ENCODE measurements at places on chromosomes 4 and X.
A peak's percentile ranks its signal among the peaks of the same experiment; 100 is the strongest.

DNA sequence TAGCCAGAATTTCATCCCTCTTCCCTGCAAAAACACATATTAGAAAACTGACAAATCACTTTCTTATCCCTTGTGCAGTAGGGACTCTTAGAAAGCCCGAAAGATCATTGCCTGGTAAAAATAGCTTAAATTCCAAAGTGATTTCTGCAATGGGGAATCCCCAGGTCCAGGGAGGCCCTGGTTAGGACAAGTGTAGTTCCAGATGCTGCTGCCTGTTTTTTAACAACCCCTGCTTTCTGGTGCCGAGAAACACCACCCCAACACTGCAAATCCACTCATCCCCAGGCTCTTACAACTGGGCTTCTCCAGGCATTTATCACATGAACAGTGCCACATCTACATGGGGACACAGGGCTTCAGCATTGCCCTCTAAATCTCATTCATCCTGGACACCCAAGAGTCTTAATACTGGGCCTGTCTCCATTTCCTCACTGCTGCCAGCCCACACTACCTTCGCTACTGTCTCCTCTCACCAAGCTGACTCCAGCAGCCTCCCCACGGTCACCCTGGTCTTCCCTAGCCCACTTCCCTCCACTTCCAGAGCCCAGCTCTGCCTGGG is 112.2 kb upstream of the PSAPL1 start:
- DNase-seq: no peak

- no peak for DNase-seq
Observed at GRCh38 chr4:108171339-108172230, 2.9 kb upstream of the LEF1 start.

DNA sequence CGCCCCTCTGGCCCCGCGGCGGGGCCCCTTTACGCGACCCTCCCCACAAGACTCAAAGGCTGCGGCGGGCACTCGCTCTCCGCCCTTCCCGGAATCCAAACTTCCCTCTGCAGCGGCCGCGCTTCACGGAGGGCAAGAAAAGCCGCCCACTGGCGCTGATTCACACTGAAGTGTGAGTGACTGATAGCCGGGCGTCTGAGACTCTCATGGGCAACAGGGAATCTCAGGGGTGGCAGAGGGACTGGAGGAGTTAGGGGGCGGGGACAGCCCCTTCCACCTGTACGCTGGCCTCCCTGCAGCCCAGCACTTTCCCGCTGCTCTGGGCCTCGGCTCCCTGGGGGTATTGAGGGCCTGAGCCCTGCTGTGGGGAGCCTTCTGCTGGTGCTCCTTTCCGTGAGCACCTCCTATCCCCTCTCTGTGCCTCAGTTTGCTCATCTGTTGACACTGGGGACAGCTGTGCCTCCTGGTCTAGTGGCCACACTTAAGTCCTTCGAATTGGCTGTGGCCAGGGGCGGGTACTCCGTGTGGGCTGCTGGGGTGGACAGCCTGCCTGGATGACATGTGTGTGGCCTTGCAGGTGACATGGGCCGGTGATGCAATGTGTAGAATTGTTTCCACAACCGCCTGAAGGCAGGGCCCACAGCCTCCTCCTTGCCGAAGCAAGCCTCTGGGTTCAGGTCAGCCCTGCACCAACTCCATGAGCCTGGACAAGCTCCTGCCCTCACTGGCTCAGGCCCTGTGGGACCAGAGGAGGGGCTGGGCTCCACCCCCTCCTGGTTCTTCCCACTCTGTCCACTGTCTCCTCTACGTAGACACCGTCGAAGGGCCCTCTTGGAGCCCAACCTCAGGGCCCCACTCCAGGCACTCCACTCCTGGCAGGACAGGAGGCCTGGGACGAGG is 951 bp downstream of the SH3BP2 start:
- no peak for DNase-seq

DNA sequence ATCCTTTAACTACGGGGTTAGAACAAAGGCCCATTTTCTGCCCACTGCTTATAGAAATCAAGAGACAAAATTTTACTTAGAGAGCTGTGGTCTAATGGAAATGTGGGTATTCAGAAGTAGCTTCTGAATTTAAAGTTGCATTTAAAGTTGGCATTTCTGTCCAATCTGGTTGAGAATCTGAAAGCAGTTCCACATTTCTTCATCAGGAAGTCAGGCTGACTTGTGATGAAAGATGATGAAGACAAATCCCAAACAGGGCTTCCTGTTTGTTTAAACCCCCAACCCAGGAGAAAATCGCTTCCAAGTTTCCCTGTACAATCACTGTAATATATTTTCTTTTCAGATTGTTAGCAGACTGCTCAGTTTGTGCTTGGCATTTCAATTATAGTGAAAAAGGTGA is 345.3 kb downstream of the SPRY1 start:
- DNase-seq: no peak

DNA sequence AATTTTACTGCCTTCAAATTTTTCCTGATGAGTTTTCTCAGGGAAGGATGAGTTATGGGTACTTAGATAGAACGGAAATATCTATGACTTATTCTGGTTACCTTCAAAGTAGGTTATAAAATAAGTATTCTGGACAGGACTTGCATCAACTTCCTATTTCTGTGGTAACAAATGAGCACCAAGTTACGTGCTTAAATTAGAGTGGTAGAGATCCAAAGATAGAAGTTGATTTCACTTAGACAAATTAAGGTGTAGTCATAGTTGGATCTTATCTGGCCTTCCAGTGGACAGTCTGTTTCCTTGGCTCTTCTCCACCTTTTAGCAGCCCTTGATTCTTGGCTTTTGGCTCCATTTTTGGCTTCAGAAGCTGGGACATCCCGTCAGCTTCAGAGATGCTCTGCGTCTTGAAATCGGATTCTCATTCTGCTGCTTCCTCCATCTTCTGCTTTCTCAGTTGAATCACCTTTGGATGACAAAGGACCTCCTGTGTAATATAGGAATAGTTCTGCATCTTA is 109.9 kb downstream of the ZNF518B start:
- no peak for DNase-seq

DNA sequence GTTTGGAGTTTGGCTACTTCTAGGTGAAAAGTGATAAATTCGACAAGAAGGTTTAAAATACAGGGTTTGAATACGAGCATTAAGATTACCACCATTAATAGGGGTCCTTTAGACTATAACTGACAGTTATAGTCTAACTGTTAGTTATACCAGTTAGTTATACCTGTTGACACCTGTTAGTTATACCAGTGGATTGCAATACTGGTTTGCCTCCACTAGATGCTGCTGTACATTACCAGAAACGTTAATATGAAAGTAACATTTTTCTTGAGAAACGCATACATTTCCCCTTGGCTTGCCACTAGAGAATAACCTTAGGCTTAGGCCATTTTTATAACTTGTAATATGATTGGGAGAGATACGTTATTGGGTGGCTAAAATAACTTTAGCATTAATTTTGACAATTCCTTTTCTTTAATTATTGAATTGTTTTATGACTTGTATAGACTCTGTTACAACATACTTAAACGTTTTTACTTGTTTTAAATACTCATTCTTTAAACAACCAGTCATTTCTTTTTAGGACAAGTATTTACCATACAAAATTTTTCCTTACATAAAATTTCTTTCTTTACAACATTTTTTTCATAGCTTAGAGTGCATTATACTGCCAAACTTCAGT is 911.2 kb downstream of the FSTL5 start:
- DNase-seq: peak; percentile 63

DNA sequence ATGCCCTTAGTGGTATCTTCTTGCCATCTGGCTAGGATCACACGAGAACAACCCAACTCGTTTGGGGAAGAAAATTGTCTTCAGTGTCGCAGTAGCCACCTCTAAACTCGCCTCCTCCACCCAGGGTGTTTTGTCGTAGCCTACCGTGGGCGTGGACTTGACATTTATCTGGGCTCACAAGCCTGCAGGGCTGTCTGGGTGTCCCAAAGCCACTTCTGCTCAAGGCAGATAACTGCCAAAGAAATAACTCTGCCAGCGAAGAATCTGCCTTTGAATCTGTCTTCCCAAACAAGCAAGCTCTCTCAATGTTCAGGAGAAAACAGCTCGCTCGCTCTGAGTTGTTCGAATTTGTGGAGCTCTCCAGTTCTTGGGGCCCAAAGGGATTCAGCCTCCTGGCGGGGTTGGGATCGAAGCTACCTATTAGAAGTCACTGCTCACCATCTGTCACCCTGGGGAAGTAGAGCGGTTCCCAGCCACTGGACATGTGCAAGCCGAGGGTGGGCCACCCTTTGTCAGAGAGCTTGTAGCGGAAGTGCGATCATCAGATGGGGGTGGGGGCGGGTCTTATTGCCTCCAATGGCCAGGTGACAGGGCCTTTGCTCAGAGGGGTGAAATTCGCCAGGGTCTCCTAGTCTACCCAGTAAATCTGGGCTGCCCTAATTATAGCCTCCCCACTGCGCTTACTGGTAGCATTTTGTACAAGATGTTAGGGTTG is 14.8 kb downstream of the BLOC1S4 start:
- no peak for DNase-seq

DNA sequence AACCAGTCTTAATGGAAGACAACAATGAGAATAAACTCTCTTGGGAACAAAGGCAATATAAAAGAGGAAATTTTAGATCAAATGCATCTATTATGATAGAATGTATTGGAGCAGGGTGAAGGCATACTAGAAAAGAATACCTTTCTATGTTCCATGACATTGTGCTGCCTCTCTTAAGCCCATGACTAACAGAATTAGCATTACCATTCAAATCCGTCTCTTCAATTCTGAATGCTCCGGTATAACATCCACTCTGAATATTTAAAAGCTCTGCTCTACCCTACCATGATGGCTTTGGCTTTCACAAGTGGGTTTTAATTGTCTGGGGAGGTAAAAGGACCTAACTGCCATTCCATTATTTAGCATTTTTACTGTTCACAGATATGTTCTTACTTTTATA is 1878.4 kb downstream of the ARAP2 start:
- DNase-seq: no peak

GRCh38 chr4:53573696-53574095 is 17.6 kb downstream of the LNX1 start:
- no peak for DNase-seq

DNA sequence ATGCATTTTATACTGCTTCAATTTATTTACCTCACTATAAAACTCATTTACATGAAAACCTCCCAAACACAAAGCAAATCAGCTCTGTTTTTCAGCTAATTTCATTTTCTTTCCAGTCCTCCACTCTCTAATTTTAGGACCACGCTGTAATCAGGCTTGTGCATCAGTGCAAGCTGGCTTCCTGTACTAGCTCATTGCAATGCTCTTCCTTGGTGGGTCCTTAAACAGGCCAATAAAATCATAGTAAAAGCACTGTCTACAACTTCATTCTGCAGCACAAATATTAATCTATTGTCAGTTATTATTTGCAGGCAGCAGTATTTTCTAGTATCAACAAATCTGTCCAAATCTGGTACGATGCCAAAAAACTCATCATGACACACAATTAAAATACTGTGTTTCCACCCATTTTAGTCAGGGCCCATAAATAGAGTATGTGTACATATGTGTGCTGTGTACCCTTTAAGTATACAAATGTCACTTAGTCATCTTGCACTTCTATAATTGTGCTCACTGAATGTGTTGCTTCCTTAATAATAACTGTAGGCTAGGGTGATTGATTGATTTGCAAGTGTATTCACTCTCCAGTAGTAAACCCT is 178.2 kb upstream of the HCCS start:
- no peak for DNase-seq

- DNase-seq: no peak
Observed at GRCh38 chr4:67393007-67393406, 152.3 kb downstream of the CENPC start.

DNA sequence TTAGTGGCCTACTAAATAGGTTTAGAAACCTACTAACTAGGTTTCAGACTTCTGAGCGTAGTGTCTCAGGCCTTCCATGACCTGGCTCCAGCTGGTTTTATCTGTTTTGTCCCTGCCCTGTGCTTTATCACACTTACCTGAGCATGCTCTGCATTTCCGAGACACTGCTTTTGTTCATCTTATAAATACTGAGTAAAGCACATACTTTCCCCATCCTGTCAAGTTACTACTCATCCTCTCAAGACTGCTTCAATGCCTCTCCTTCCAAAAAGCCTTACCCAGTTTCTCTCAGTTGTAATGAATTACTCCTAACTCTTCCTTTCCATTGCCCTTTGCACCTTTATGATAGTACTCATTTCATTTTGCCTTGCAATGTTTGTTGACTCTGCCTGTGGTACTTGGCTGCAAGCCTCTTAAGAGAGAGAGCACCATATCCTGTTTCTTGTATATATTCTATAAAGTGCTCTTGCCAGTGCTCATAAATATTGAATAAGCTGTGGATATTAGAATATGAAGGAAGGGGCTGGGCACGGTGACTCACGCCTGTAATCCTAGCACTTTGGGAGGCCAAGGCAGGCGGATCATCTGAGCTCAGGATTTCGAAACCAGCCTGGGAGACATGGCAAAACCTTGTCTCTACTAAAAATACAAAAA is 34.4 kb downstream of the SLAIN2 start:
- no peak for DNase-seq

DNA sequence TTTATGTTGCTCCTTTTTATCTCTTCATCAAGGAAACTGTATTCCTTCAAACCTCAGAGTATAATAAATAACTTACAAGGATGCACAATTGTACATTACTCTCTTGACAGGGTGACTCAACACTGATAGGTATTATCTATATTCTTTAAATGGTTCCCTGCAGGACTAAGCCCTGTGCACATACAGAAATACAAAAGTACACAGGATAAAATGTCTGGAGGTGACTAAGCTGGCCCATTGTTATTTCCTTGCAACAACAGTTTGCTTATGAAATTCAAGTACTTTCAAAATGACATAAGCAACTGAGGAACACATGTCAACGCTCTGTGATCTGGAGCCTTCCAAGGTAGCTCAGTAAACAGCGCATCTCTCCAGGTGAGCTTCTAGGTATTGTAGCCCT is 83.8 kb upstream of the RPL34 start:
- DNase-seq: no peak

- DNase-seq: no peak
Observed at GRCh38 chr4:171812665-171813525, at the start of gene GALNTL6. Gene GALNTL6, plus strand, starts transcription at chr4:171813404.

DNA sequence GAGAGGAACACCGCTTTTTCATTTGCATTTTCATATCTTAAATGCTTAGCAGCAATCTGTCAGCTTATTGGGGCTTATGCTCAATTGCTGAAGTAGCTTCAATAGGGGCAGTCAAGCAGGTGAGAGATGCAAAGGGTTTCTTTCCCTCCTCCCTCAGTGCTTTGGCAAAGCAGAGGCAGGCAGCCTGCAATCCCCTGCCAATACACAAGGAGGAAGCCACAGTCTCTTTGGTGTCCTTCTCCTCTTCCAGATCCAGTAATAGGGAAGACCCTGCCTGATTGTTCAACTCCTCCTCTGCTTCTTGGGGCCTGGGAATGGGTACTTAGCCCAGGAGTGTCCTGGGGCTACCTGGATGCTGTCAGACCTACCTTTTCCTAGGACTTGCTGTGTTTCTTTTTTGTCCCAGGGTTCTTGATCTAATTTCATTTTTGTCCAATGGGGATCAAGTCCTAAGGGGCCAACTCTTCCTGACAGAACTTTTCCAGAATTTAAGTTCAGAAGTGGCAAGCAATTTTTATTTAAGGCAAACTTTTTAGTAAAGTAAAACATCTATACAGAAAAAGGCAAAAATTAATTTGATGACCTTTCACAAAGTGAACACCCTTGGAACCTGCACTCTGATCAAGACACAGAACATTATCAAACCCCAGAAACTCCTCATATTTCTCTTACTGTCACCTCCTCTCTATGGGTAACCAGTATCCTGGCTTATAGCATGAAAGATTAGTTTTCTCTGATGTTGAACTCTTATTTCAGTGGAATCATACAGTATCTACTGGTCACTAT is 260.3 kb downstream of the PPP3CA start:
- peak; percentile 18 for DNase-seq

Measured in NAMALWA (cell line).